ENCODE measurements at places on chromosomes 4 and X. TPM values are rescaled to one million over a fixed set of nuclear protein-coding genes. Genes with fewer than 3 reads are reported as not detected.

The FGFBP1 gene
- total RNA-seq, result 0.16 TPM

The NEXMIF gene
- 0.13 TPM for total RNA-seq

The HPSE gene
- 1.3 TPM for total RNA-seq

The FAM47C gene
- not detected for total RNA-seq

The SPANXN3 gene
- not detected for total RNA-seq

The JAKMIP1 gene
- total RNA-seq, result not detected

The GLRA2 gene
- total RNA-seq, result not detected

The DOK7 gene
- total RNA-seq, result 8.6 TPM

Data from mesangial cell (primary cell).